ENCODE measurements at places on chromosomes 12 and 14. TPM values are rescaled to one million over a fixed set of nuclear protein-coding genes. Genes with fewer than 3 reads are reported as not detected.

DNA sequence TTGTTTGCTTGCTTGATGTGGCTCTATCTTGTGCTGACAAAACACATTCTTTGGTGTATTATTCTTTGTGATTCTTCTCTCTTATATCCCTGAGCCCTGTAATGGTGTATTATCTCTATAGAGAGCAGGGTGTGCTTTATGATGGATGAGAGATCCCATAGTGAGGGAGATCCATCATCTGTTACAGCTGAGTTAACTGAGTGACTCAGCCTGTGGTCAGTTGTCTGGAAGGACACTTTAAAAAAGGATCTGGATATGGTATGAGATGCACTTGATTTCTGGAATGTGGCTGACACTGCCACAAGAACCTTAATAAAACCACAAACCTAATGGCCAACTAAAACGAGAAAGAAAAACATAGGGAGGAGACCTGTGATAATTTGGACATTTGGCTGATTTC lies 461.4 kb upstream of the SYT1 start:
- no peaks in the 10 kb centered on the region for H3K27me3 ChIP-seq
- no peak overlapping the region for H3K4me3 ChIP-seq
- H3K36me3 ChIP-seq: no peaks in the 10 kb centered on the region
- DNase-seq: no peak

GRCh38 chr14:61565836-61566536 lies 129.3 kb upstream of the HIF1A start:
- no peaks in the 10 kb centered on the region for H3K36me3 ChIP-seq
- no peak overlapping the region for H3K4me3 ChIP-seq
- no peaks in the 10 kb centered on the region for H3K27me3 ChIP-seq
- no peaks in the 10 kb centered on the region for H3K4me1 ChIP-seq
- H3K27ac ChIP-seq: no peak overlapping the region

DNA sequence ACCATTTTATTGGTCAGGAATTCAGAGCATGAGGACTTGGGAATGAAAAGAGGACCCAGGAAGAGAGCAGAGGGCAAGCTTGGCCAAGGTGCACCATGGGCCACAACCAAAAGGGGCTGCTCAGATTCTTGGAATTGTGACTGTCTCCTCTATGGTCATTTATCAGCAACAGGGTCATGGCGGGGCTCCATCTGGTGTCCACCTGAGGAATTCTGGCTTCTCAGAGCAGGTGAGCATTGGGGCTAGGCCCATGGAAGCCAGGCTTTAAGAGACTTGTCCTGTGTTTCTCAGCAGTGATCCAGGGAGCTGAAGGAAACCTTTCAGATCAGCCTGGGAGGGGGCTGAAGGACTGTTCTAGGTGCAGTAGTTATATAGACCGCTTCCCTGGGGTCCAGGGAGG lies 2.6 kb upstream of the RIN3 start:
- no peak overlapping the region for H3K4me3 ChIP-seq
- no peaks in the 10 kb centered on the region for H3K27me3 ChIP-seq
- no peak overlapping the region for H3K27ac ChIP-seq
- no peak for DNase-seq
- H3K4me1 ChIP-seq: no peaks in the 10 kb centered on the region

- H3K27ac ChIP-seq: no peak overlapping the region
- H3K4me3 ChIP-seq: no peak overlapping the region
- H3K27me3 ChIP-seq: no peaks in the 10 kb centered on the region
- H3K36me3 ChIP-seq: no peaks in the 10 kb centered on the region
- no peak for DNase-seq
- H3K4me1 ChIP-seq: no peaks in the 10 kb centered on the region
Observed at GRCh38 chr14:95185767-95186392, 28.6 kb upstream of the DICER1 start.

Gene CAPZA3
- total RNA-seq: not detected

Gene ATP5MC2
- 152 TPM for total RNA-seq

Gene KCNC2
- not detected for total RNA-seq
